ENCODE measurements at places on chromosomes 12 and 14.

- DNase-seq, result no peak
Measured at GRCh38 chr12:92295523-92295922, 149.9 kb upstream of the BTG1 start.

- no peak for DNase-seq
Measured at GRCh38 chr14:30035361-30035760, 107.7 kb upstream of the PRKD1 start.

DNA sequence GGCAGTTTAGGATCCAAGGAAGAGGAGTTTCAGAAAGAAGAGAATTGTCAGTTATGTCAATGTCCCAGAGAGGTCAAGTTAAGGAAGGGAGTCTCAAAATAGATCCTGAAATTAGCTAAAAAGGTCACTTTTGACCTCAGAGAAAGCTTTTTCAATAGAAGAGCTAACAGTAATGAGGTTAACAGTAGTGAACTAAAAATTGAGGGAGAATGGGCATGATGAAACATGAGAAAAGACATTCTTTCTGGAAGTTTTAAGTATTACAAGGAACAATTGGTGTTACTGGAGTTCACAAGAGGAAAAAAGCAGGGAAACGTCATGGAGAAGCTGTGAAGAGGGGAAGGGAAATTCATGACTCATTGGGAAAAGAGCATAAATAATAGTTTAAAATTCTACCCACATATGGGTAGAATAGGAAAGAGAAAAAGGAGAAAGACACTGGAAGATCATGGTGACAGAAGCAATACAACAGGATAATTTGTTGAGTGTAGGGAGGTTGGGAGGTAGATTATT is 381.2 kb upstream of the FAR2 start:
- no peak for DNase-seq

- DNase-seq, result no peak
Measured at GRCh38 chr14:99378782-99379214, 101.9 kb downstream of the SETD3 start.

DNA sequence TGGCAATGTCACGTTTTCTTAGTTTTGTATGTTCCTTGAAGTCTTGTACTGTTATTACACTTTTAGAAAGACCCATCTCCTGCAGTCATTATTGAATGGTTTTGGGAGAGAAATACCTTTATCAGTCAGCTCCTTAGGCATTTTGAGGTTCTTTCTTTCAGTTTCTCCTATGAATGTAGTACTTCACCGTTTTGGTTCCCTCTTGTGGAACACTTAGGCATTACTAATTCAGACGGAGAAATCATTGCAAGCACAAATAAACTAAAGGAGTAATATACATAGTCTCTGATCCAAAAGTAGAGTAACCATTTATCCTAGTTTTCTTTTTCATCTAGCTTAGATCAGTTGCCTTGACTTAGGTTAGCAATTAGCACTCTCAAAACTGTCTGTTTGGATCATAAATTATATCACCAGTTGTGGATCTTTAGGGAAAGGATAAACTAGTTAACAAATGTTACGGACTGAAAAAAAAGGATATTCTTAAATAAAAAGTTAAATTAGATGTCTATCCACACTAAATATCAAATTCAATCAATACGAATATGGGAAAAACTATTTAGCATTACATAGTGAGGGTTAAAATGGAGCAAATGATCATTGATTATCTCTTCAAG is 1538.3 kb upstream of the SEL1L start:
- no peak for DNase-seq
